Activated B cell treated with CpG ODN at 0.5 μM for 24 hours (primary cell): ENCODE measurements at places on chromosomes 11 and 22. TPM values are rescaled to one million over a fixed set of nuclear protein-coding genes. Genes with fewer than 3 reads are reported as not detected.

- DNase-seq = no peak
Measured at GRCh38 chr11:124717786-124718651, 21.7 kb upstream of the NRGN start.

GRCh38 chr11:120610111-120610510 lies 98.6 kb downstream of the GRIK4 start:
- DNase-seq = no peak

DNA sequence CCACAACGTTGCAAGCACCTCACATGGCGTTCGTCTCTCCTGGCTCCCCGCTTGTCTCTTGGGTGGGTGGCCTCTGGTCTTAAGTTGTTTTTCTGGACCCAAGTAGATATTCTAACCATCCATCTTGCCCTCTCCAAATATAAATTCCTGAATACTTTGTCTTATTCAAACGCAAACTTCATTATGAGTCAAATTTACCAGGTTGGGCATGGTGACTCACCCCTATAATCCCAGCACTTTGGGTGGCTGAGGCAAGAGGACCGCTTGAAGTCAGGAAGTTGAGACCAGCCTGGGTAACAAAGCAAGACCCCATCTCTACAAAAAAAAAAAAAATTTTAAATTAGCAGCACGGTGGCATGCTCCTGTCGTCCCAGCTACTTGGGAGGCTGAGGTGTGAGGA lies 5.1 kb upstream of the IGSF9B start:
- no peak for DNase-seq

- DNase-seq = no peak
Measured at GRCh38 chr11:96188243-96189006, 154.6 kb downstream of the MAML2 start.

DNA sequence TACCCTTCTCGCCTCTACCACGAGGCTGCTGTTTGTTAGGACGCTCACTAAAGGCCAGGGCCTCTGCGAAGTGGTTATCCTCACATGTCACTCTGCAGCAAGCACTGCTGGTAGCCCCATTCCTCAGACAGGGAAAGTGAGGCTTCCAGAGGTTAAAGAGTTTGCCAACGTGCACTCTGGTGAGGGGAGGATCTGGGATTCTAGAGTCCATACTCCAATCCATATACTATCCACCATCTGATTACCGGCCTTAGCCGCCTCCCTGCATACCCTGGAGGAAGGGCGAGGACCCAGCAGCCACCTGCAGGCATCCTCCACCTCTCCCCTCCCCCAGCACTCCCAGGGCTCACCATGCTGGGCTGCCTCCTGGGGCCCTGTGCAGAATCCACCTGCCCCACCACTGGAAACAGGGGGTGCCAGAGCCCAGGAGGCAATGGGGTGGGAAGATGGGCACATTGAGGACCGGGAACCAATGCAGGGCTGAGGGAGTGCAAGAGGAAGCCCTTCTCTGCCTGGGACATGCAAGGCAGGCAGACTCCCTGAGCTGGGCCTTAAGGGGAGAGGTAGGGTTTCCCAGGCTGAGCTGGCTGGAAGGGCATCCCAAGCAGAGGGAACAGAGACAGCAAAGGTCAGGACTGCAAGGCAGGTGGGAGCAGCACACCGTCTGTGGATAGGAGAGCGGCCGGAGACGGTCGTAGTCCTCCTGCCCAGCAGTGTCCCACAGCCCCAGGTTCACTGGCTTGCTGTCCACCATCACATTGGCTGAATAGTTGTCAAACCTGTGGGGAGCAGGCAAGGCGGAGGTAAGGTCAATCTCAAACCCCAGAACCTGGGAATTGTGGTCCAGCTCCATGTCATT lies 11.7 kb downstream of the RAC2 start:
- peak; percentile 14 for DNase-seq

DNA sequence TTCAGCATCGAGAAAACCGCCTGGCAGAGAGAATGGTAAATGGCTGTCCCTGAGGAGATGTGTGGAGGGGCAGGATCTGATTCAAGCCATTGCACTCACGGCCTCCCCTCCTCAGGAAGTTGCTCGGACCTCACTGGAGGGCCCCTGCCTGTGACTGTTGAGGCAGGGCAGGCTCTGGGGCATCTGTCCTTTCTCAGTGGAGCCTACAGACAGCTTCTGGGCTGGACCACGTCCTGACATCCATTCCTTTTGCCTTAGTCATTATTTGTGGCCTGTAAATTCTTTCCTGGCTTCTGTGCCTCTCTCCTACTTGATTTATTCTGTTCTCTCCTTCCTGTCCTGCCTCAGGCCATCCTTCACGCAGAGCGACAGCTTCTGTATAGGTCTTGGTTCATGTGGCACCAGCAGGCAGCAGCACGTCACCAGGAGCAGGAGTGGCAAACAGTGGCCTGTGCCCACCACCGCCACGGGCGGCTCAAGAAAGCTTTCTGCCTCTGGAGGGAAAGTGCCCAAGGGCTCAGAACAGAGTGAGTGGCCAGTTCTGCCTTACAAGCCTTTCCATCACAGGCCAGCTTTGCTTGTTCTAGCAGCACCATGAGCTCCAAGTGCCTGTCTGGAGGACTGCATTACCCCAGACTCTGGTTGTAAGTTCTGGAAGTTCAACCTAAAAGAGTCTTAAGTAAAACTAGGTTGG lies 59.6 kb downstream of the PISD start:
- no peak for DNase-seq

DNA sequence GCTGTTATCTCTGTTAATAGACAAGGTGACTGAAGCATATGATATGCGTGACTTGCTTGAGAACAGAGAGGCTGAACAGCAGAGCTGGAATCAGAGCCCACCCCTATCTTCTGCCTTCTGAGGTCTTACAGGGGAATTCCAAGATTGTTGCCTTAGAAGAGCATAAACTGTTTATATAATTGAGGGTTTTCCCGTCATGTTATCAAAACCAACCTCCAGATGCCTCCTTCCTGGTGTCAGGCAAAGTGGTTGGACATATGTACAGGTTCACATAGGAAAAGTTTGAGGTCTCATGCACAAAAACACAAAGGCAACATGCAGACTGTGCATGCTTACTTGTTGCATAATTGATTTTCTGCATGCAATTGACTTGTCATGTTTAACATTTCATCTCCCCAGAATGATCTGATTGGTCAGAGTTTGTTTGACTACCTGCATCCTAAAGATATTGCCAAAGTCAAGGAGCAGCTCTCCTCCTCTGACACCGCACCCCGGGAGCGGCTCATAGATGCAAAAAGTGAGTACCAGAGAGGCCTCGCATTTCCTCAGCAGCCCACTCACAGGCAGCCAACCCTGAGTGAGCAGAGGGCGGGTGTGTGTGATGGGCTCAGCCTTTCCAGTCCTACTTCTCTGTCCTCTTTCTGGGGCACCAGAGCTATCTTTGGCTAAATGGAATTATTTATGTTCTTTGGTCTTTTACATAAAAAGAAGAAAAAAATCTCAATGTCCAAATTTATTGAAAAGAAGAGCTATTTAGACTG lies 88.9 kb downstream of the BMAL1 start:
- DNase-seq = no peak

DNA sequence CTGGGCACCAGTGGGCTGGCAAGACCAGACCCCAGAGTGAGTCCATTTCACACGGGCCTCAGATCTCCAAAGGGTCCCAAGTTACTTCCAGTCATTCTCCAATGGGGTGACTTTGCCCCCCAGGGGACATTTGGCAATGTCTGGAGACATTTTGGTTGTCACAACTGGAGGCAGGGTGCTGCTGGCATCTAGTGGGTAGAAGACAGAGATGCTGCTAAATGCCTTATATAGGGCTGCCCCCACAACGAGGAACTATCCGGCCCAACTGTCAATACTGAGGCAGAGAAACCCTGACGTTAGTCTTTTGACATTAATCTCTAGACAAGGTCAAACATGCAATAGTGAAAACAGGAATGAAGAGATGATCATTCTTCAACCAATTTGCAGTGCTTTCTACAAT lies 6.4 kb downstream of the RTN4RL2 start:
- DNase-seq = no peak

TMEM86A gene
- 0.10 and 0.13 TPM in 2 replicates for total RNA-seq

GCAT gene
- total RNA-seq = 0.40 and 0.83 TPM in 2 replicates

UPK3A gene
- total RNA-seq = 1.4 and 1.6 TPM in 2 replicates

CTSW gene
- 0.59 and 0.93 TPM in 2 replicates for total RNA-seq

JAML gene
- total RNA-seq = 1.2 and 1.5 TPM in 2 replicates
